ENCODE measurements at places on chromosomes 13 and 19. TPM values are rescaled to one million over a fixed set of nuclear protein-coding genes. Genes with fewer than 3 reads are reported as not detected.

OR2Z1 gene
- total RNA-seq = not detected

GPR12 gene
- 1.2 TPM for total RNA-seq

CEACAM20 gene
- total RNA-seq = 0.33 TPM

CEACAM3 gene
- not detected for total RNA-seq

DZIP1 gene
- total RNA-seq = 20.3 TPM

PRODH2 gene
- not detected for total RNA-seq

CBY2 gene
- total RNA-seq = not detected

CD320 gene
- 98.6 TPM for total RNA-seq

DNA sequence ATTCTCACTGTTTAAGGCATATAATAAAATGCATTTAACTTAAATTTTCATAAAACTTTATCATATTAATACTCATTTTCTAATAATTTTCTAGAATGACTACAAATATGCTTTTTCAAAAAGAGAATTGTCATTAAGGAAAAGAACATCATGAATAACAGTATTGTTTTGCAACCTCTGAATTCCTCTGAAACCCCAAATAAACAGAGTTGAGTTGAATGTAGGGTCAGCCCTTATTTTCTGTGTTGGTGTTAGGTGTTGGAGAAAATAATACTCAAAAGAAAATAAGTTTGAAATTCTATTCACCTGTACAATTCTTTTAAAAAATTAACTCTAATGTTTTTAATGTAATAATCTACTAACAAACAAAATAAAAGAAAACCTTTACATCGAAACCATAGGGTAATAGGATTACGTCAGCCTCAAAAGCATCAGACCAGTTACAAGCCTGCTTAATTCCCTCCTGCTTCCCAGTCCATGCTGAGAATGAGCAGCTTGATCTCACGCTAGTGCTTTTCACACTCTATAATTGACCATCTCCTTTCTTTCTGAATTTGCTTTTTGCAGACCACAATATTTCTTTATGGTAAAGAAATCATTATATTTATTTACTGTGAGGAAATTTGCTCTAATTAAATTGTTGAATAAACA, 160.9 kb downstream of the PCDH9 start:
- no peak overlapping the region for H3K27ac ChIP-seq
- no peaks in the 10 kb centered on the region for H3K36me3 ChIP-seq
- H3K4me1 ChIP-seq = no peaks in the 10 kb centered on the region
- DNase-seq = no peak
- H3K27me3 ChIP-seq = no peaks in the 10 kb centered on the region
- no peak overlapping the region for H3K4me3 ChIP-seq

DNA sequence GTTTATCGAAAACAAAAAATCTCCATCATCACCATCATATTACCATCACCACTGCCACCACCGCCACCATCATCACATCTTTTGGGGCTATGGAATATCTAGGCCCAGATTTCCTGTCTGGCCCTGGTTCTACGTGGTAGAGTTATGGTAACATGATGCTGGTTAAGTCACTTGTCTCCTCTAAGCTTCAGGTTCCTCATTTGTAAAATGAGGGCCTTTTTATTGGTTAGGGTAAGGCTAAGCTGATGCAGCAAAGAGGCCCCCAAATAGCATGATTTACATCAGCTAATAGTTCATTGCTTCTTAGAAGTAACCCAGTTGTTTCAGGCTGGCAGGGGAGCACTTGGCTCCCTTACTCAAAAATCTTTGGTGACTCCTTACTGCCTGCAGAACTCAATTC, 37.9 kb downstream of the PCDH8 start:
- no peak overlapping the region for H3K27ac ChIP-seq
- H3K4me1 ChIP-seq = no peaks in the 10 kb centered on the region
- no peak for DNase-seq

DNA sequence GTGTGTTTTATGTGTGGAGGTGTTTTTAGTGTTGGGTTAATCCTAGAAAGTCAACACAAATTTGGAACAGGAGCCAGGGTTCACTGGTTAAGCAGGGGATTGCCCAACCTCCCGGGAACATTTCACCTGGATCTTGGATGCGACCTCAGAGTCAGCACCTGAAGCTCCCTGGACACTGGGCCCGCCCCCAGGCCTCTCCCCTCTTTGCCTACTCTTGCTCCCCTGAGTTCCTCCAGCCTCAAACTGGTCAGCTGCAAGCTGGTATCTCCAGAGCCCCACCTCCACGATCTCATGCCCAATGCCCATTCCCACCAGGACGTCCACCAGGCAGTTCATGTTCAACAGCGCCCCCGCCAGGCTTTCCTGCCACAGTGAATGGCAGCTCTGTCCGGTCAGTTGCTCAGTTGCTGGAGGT, 9.7 kb downstream of the HSD17B14 start:
- no peaks in the 10 kb centered on the region for H3K36me3 ChIP-seq
- H3K27ac ChIP-seq = no peak overlapping the region
- H3K27me3 ChIP-seq = no peaks in the 10 kb centered on the region

- H3K4me3 ChIP-seq = peak overlapping the region; percentile 80
- H3K4me1 ChIP-seq = no peaks in the 10 kb centered on the region
- DNase-seq = peak; percentile 99
- peak overlapping the region; percentile 100 for H3K27ac ChIP-seq
These were observed 3.0 kb upstream of the ZFP36 start for GRCh38 chr19:39403331-39404312.

DNA sequence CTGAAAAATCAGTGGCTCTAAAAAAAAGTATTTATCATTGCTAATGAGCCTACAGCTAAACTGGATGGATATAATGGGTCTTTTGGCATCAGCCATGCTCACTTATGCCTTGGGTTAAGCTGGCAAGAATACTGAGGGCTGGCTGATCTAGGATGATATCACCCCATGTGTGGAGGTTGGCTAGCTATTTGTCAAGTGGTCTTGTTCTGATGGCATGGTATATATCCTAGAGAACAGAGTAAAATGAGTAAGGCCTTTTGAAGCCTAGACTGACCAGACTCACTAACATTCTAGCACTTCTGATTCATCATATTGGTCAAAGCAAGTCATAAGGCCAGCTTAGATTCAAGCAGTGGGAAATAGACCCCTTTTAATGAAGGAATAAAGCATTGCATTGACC, 383.0 kb downstream of the SLITRK1 start:
- DNase-seq = no peak
- H3K4me3 ChIP-seq = no peak overlapping the region
- no peaks in the 10 kb centered on the region for H3K36me3 ChIP-seq
- H3K27ac ChIP-seq = no peak overlapping the region
- H3K27me3 ChIP-seq = no peaks in the 10 kb centered on the region
- H3K4me1 ChIP-seq = no peaks in the 10 kb centered on the region

DNA sequence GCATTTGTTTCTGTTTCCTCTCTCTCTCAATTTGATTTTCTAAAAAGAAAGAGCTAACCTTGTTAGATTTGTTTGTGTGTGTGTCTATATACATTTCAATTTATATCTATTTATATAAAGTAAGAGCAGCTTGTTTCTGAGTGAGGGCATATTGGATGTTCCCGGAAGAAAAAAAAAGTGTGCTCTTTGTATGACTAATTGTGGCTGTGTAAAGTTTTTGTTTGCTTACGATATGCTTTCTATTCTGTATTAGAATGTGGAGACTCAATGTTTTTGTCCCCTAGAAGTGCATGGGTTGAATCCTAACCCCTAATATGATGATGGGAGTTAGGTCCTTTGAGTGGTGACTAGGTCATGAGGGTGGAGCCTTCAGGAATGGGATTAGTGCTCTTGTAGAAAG, 66.6 kb upstream of the C1QTNF9B start:
- H3K4me1 ChIP-seq = no peaks in the 10 kb centered on the region
- no peaks in the 10 kb centered on the region for H3K27me3 ChIP-seq
- no peak overlapping the region for H3K4me3 ChIP-seq
- H3K27ac ChIP-seq = no peak overlapping the region
- H3K36me3 ChIP-seq = no peaks in the 10 kb centered on the region

DNA sequence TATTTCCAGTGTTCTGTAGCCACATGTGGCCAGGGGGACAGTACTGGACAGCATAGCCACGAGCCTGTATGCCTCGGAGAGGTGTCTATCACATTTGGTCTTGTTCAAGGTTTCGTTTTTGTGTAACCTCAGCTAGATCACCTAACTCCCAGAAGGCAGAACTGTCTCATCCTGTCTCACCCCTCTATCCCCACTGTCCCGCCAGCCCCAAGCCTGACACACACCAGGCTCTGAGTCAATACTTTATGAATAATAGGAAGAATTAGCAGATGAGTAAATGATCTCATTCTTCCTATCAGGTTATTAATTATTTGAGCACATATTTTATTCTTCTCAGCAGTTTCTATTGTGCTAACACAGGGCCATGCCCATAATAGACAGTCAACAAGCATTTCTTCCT, 132.2 kb downstream of the NUFIP1 start:
- H3K27me3 ChIP-seq = no peaks in the 10 kb centered on the region
- no peak overlapping the region for H3K27ac ChIP-seq
- no peaks in the 10 kb centered on the region for H3K4me1 ChIP-seq
- no peaks in the 10 kb centered on the region for H3K36me3 ChIP-seq
- H3K4me3 ChIP-seq = no peak overlapping the region

DNA sequence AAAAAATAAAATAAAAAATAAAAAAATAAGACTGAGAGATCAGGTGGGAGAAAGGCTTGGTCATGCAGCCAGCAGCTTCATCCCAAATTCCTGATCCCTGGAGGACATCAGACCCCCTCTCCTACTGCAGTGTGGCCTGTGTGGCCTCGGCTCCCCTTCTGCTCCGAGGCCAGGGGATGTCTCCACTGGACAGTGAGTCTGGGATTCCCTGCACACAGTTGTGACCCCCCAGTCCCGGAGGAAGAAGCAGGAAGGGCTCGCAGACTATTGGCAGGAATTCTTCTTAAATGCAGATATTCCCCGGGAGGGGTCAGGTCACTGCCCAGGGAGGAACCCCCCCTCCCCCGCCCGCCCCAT, 41.9 kb downstream of the ZNF627 start:
- H3K36me3 ChIP-seq = no peaks in the 10 kb centered on the region
- H3K27me3 ChIP-seq = no peaks in the 10 kb centered on the region
- H3K4me3 ChIP-seq = peak overlapping the region; percentile 77
- no peak for DNase-seq
- peak overlapping the region; percentile 91 for H3K27ac ChIP-seq
- no peaks in the 10 kb centered on the region for H3K4me1 ChIP-seq

GRCh38 chr13:52638666-52639328, 3.4 kb upstream of the HNRNPA1L2 start:
- H3K27me3 ChIP-seq = no peaks in the 10 kb centered on the region
- DNase-seq = no peak
- no peaks in the 10 kb centered on the region for H3K36me3 ChIP-seq
- H3K4me1 ChIP-seq = no peaks in the 10 kb centered on the region

DNA sequence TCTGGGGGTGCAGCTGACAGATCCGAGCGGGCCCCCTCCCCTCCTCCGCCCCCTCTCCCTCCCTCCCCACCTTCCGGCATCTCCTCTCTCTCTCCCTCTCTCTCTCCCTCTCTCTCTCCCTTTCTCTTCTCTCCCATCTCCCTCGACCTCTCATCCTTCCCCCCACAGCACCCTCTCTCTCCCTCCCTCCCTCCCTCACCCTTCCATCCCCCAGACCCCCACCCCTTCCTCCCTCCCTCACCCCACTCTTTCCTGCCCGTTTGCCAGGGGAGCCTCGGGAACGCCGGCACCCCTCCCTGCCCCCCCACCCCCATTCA, 666 bp downstream of the CELF5 start:
- no peak overlapping the region for H3K27ac ChIP-seq
- no peaks in the 10 kb centered on the region for H3K27me3 ChIP-seq
- DNase-seq = no peak
- no peak overlapping the region for H3K4me3 ChIP-seq
- no peaks in the 10 kb centered on the region for H3K4me1 ChIP-seq

DNA sequence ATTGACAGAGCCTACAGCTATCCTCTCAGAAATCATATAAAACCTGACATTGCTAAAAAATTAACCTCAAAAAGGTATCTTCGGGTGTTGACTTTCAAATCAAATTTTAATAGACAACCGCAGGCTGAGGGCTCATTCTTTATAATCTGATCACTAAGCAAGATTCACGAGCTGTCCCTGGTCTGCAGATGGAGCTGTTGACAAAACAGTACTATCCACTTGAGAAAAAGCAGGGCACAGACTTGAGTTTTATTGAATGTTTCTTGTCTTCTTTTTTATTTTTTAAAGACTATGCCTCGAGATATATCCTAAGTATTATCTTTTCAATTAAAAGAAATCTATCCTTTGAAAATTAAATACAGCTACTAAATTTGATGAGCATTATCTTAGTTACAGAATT, 540.5 kb downstream of the PCDH9 start:
- H3K4me3 ChIP-seq = no peak overlapping the region
- no peak overlapping the region for H3K27ac ChIP-seq
- no peaks in the 10 kb centered on the region for H3K27me3 ChIP-seq

DNA sequence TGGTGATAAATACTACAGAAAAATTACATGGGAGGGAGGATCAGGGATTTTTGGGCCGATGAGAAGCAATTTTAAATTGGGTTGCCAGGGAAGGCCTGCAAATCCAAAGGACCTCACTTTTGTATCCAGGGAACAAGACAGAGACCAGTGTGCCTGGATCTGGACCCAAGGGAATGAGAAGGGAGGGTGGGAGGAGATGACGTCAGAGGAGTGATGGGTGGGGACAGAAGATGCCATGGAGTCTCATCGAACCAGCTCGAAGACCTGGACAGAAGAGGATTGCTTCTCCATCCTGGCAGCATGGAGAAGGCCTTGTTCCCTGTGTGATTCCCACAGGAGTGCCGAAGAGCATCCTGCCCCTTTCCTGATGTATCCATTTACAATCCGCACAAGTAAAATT, 68.9 kb downstream of the ITGBL1 start:
- H3K36me3 ChIP-seq = no peaks in the 10 kb centered on the region
- no peak for DNase-seq
- no peak overlapping the region for H3K4me3 ChIP-seq
- H3K27ac ChIP-seq = no peak overlapping the region
- no peaks in the 10 kb centered on the region for H3K27me3 ChIP-seq

DNA sequence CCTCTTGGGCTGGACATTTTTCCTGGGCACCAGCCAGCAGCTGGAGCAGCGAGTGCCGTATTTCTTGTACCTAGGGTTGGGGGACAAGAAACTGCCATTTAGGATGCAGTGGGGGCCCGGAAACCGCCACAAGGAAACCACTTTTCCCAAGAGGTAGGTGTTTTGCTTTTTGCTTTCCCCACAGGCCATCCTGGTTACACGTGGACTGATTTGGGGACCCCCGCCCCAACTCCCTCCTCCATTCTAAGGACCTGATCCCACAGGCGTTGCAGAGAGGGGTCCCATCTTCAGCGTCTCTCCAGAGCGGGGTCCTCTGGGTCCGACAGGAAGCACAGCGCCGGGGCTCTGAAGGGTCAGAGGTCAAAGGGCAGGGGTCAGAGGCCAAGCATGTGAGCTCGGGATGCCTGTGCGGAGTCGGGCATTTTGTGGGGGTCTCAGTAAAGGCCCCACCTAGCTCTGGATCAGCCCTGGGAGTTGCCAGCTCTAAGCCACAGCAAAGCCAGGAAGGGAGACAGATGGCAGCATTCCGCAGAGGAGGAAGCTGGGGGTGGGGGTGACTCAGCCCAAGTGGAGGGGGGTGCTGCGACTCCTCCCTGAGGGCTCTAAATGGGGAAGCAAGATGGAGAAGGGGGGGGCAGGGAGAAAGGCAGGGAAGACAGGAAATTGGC, 4.3 kb downstream of the ZGLP1 start:
- no peaks in the 10 kb centered on the region for H3K4me1 ChIP-seq
- no peaks in the 10 kb centered on the region for H3K36me3 ChIP-seq
- no peaks in the 10 kb centered on the region for H3K27me3 ChIP-seq
- H3K27ac ChIP-seq = no peak overlapping the region

GRCh38 chr19:1066251-1066747, 668 bp upstream of the ARHGAP45 start:
- H3K27ac ChIP-seq = no peak overlapping the region
- H3K4me3 ChIP-seq = peak overlapping the region; percentile 49

All from breast epithelium (tissue), 4 donors.